ENCODE measurements at places on chromosomes 6 and 20.

DNA sequence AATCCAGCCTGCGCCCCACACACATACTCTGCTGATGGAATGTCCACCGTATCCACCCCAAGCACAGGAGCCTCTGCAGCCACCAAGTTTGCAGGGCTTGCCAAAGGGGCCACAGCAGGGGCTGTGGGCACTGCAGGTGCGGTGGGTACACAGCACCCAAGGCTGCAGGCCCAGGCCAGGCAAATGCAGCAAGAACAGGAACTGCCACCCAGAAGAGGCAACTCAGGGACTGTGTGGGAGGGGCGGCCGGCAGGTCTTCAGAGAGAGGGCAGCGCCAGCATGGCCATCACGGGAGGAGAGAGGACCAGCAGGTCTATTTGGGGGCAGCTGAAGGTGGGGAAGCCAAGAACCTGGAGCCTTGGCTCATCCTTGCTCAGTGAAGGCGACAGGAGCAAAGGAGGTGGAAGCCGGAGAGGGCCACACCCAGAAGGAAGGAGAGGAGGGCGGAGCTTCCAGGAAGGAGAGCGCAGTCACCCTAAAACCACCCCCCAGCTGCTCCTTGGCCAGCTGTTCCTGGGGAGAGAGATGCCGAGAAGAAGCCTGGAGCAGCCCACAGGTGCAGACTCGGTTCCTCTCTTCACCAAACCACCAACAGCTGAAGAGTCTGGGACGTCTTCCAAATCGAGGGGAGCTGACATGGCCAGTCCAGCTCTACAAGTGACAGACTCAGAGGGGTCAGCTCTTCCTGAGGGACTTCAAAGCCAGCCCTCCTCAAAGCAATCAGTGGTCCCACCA lies 265.1 kb upstream of the CDYL start:
- DNase-seq = no peak

GRCh38 chr20:43187476-43188233 lies 2.1 kb downstream of the PTPRT start:
- peak; percentile 73 for DNase-seq

DNA sequence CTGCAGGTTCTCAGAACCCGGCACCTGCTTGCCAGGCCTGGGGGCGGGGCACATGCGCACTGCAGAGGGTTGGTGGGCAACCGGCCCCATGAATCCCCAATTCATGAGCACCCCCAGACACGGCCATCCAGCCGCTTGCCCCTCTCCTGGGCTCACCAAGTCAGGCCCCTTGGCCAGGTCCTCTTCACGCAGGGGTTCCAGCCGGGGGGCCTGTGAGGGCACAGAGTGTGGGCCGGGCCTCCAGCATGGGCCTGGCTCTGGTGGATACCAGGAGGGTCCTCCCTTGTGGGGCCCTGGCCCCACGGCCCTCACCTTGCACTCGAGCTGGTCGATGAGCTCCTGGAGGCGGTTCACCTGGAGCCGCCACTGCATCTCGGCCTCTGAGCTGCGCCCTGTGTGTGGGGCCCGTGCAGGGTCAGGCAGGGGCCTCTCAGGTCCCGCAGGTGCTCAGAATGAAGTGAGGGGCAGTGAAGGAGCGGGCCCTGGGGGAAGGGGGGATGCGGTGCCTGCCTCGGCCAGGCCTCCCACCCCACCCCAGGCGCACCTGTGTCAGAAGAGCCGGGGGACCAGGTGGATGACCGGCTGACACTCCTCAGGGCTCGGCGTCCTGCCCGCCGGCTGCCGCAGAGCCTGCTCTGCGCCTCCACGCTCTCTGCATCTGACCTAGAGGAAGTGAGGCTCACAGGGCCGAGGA lies 2.6 kb upstream of the C20orf144 start:
- no peak for DNase-seq

GRCh38 chr6:76516924-76517323 lies 444.5 kb upstream of the IMPG1 start:
- DNase-seq = no peak

DNA sequence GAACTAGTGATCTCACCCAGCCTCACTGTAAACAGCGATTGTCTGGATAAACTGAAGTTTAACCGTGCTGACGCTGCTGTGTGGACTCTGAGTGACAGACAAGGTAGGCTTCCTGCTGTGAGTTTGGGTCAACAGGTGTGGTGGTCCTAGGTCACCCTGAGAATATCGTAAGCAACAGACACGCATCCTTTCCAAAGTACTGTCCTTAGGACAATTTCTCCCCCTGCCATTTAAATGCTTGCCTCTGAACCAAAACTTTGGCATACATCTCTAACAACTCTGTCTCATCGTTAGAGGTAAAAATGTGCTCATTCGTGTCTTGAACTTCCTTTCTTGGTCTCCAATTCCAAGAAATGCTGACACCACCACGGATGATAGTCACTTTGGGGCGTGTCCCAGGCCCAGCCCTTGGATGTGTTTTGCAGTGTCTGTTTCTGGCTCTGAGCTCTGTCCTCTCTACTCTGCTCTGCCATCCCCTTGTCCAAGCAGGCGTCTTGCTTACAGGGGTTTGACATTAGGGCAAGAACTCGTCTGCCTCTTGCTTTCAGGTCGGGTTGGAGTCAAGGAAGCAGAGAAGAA lies 95.5 kb downstream of the EYA2 start:
- DNase-seq = peak; percentile 16

- no peak for DNase-seq
These were observed 283.9 kb upstream of the MAN1A1 start for GRCh38 chr6:119633461-119633860.

GRCh38 chr20:22833851-22834250 lies 201.3 kb upstream of the SSTR4 start:
- DNase-seq = no peak

DNA sequence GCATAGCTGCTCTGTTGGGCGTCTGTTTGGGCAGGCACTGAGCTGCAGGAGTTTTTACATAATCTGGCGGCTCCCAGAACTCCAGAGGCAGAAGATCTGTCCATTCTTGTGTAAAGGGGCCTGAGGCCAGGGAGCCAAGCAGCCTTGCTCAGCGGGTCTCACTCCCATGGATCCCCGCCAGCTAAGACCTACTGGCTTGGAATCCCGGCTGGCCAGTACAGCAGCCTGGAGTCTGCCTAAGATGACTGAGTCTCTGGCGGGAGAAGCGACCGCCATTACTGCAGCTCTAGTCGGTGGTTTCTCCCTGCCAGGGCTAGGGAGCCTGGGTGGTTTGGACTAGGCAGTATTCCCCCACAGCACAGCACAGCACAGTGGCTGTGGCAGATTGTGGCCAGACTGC lies 268.4 kb upstream of the SYNCRIP start:
- no peak for DNase-seq

- DNase-seq = no peak
These were observed 78.2 kb upstream of the EEF1E1 start for GRCh38 chr6:8180327-8181159.

- no peak for DNase-seq
These were observed 582.1 kb upstream of the HTR1E start for GRCh38 chr6:86355271-86355670.
